ENCODE measurements at places on chromosomes 4 and X.

- no peak for DNase-seq
Observed at GRCh38 chrX:80139564-80139963, 125.0 kb downstream of the TBX22 start.

DNA sequence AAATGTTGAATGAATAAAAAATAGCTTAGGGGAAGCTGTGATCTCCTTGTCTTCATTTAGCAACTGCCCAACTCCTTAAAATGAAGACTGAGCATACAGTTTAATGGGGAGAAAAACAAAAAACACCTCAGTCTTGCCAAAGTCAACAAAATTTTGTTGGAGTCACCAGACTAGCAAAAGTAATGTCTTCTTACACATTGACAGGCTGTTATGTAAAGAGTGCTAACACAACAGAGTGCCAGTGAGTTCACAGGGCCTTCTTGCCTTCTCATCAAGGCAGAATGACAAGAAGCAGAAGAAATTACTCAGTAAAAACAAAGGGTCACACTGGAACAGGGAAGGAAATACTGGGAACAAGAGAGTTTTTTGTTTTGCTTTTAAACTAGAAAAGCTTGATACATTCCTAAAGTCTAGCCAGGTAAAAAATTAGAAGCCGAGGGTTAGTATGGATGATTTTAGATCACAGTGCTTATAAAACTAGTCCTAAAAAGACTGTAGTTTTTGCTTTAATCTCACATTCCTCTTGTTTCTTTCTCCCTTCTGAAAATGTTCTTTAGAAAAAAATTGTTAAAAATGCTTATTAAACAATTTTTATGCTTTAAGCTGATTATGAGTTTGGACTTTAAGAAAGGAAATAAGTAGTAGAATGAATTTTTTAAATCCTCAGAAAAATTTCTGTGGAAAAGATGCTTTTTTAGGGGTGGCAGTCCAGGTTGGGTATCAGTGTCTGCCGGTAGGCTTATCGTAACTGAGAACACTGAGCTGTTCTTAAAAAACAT, 38.7 kb upstream of the FRAS1 start:
- no peak for DNase-seq

- no peak for DNase-seq
Observed at GRCh38 chrX:34584781-34585180, 72.3 kb downstream of the TMEM47 start.

- DNase-seq = no peak
Observed at GRCh38 chr4:36348403-36348938, 67.1 kb downstream of the DTHD1 start.

DNA sequence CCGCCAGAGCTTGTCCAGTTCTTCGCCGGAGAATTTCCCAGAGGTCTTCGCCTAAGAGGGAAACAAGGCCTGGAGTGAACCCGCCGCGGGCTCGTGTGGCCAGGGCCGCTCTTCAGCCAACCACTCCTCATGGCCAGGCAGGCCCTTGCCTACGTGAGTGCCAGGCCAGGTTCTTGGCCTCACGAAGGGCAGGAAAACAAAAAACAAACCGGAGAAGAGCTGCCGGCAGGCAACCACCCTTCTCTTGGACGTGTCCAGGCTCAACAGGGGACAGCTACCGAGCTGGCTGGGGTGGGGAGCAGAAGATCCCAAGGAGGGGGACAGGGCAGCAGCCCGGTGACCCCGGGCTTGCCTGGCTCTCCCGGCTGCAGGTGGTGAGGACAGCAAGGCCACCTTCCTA, 13.3 kb downstream of the LRPAP1 start:
- DNase-seq = no peak

DNA sequence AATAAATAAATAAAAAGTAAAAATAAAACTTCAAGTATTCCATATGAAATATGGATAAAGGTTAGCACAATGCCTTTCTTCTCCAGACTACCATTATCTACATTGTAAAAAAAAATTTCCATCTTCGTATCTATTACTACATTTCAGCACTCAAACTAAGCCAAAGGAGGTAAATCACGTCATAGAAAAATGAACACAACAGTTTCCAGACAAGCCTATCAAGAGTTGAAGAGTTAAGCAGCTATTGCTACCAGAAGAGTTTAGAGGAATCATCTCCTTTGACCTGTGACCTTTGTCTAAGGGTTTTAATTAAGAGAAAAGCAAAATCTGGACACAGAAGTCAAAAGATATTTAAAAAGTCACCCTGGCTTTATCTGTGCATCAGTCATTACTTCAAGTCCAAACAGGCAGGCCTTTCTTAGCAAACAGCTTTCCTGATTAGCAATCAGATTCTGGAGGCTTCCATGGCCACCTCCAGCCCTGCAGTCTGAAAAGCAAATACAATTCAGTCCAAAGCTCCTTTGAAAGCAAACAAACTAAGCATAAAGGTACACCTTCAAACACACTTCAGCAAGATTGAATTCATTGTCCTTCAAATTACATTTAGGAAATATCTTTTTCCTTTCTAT, 82.2 kb downstream of the APBB2 start:
- no peak for DNase-seq

GRCh38 chr4:65023883-65024670, 614.8 kb upstream of the TECRL start:
- DNase-seq = no peak

- DNase-seq = no peak
Observed at GRCh38 chr4:37837446-37837845, 11.0 kb downstream of the PGM2 start.

DNA sequence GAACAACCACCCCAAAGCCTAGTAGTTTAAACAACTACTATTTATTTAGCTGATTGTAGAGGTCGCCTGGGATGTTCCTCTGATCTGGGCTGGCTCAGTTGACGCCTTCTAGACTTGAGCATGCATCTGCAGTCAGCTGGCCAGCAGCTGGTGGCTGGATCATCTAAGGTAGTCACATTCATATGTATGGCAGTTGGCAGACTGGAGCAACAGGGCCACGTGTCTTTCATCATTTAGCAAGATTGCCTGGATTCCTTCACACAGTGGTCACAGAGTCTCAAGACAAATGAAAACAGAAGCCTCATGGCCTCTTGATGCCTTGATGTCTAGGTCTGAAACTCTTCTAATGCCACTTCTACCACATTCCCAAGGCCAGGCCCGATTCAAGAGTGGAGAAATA, 220.6 kb upstream of the S100G start:
- no peak for DNase-seq

DNA sequence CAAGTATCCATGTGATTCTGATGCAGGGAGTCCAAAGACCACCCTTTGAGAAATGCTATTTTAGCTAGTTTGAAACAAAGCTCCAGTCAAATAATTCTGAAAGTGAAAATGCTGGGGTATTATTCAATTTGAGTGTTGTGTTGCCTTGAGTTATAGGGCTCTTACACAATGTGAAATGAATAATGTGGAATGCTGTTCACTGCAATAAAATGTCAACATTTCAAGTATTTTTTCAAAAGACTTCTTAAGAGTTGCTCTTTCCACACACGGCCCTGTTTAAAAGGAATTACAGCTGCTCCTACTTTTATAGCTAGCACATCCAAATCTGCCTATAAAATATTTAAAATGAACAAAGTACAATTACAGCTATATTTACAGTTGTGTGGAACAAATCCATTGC, 27.5 kb upstream of the PLS3 start:
- no peak for DNase-seq

DNA sequence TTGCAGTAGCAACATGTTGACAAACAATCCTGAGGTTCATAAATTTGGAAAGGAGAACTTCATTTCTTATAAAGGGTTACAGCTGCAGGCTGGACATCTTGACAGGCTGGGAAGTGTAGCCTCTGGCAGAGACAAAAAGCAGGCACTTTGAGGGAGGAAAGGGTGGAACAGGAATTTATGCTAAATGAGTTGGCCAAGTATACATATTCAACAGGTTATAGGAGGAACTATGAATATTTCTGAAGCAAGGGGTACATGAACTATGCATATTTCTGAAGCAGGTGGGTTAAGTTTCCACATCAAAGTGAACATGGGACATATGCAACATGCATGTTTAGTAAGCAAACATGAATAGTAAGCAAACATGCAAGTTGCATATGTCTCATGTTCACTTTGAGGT, 1.6 kb upstream of the ANTXR2 start:
- DNase-seq = no peak

DNA sequence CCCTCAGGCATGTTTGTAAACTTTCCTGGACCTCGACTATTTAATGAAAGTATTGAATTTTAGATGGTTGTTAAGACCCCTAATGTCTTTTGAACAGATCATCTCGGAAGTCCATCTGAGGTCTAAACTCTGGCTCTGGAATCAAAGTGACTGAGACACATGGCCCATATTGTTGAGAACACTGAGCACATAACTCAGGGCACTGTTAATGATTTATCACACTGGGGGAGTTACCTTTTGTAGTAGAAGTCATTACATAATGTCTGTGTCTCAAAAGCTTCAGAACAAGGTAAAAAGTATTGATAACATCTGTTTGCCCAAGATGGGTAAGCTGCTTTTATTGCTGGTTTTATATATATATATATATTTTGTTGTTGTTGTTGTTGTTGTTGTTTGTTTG, 103.4 kb upstream of the HS3ST1 start:
- no peak for DNase-seq

DNA sequence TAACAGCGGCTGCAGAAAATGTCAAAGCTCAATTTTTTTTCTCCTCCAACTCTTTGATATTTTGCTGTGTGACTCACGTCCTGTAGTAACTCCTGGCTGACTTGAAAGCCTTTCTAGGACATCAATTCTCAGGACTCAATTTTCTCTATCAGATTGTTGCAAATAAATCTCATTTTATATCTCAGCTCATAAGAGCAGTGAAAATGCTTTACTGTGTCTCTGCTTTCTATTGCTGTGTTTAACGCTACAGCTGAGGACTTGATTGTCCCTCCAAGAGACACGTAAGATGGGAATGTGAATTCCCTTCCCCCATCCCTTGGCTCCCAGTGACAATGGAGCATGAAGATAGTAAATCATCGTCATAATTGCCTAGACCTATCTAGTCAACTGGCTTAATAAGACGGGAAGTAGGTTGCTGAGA, 20.5 kb upstream of the CBR4 start:
- DNase-seq = no peak

DNA sequence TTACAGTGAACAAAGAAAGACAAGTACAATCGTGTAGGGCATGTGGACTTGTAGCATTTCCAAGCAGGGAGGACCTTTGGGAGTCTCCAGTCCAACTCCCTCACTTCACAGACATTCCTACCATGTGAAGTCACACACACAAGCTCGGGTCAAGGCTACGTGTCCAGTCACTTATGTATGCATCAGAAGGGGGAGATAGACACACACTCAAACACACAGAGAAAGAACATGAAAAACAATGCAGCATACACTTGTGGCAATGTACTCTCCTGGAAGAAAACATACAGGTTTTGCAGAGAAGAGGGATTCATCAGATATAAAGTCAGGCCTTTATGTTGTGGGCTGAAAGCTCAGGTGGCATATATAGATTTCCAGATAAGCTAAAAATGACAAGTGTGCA, 136.1 kb upstream of the MID1 start:
- no peak for DNase-seq

- no peak for DNase-seq
Observed at GRCh38 chr4:91113130-91113706, 986.0 kb downstream of the CCSER1 start.

DNA sequence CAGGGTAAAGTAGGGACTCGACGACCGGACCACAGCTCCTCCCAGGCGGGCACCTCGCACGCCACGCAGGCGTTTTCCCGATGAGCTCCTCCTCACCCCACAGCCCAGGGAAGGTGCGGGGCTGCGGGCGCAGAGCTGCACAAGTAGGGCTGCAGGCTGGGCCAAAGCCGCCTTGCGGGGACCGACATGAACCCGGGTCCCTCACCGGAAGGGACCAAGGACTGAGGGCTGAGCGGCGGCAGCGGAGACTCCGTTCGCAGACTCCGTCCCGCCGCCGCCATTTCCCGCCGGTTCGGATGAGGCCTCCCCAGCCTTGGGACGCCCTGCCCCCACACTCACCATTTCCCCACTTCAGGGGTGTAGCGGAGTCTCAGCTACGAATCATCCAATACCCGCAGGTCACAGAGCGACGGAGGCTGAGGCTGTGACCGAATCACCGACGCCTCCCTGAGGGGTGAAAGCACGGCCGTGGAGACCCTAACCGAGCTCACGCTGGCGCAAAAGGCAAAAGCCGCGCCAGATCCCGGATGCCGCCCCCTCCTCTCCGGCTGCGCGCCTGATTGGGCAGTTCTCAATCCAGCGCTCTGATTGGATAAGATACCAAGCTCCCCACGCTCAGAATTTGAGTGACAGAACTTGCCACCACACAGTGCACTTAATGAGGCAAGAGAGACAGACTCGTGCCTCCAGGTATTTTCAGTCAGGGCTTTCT, at the start of gene ZNF732:
Gene ZNF732, minus strand, starts transcription at position 506 of the 712 bp plus-strand sequence. Its CDS starts 164 bp downstream, at position 342.
- DNase-seq = no peak

DNA sequence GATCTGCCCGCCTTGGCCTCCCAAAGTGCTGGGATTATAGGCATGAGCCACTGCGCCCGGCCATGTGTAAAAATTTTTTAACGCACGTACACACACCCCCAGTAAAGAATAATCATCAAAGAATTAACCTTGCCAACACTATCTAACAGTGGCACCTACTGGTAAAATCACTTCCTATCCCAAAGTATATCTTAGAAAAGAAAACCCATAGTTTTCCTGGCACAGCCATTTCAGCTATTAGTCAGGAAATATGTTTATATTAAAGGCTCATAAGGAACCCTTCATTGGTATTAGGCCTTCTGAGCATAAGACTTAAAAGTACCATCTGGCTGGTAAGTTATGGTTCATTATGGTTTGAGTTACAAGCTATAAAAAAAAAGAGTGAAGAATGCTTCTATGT, 14.1 kb downstream of the S100G start:
- DNase-seq = no peak

DNA sequence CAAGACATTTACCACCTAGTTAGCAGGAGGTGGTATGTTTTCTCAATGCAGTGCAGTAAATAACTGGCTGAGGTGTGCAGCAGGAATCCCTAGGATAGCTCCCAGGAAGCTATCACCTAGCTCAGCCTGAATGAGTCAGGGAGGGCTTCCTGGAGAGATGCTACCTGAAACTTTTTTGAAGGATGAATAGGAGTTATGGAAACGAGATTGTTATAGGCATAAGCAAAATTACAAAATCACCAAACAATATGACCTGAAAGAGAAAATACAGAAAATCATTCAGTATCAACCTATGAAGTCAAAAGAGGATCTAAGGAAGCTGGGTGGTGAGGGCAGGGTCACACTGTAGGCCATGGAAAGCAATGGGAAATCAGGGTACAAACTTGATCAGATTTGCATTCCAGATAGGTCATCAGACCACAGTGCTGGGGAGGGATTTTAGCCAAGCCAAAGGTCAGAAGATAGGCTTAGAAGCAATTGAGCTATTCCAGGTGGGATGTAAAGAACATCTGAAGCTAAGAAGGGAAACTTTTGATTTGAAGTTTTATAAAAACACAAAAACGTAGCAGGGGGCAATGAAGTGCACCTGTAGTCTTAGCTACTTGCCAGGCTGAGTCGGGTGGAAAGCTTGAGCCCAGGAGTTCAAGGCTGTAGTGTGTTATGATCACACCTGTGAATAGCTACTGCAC, 11.3 kb downstream of the AREG start:
- no peak for DNase-seq

- no peak for DNase-seq
Observed at GRCh38 chr4:127506283-127506682, 126.5 kb upstream of the INTU start.

- no peak for DNase-seq
Observed at GRCh38 chr4:24213961-24214360, 324.1 kb upstream of the PPARGC1A start.

Data from effector CD4-positive, alpha-beta T cell (primary cell).